Activated CD4-positive, alpha-beta T cell treated with anti-CD3 and anti-CD28 coated beads, Interleukin-2, amount 50 U/mL, for 24 hours (primary cell): ENCODE measurements at places on chromosomes 3 and 15.

DNA sequence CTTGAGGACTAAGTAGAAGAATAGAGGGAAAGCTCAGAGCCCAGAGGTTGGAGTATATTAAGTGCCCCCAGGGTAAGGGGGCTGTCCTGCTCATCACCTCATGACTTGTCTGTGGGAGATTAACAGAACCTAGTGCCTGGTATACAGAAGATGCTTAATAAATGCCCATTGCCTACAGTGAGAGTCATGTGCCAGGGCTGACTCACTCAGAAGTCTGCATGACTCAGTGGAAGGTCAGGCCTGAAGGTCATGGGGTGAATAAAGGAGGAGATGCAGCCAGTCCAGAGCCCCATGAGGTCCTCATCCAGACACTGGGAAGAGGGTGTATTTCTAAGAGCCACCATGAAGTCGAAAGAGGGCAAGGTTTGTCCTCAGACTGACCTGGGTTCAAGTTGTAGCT, 62.5 kb upstream of the TLE3 start:
- DNase-seq = no peak

- no peak for DNase-seq
These were observed 138.6 kb downstream of the GAP43 start for GRCh38 chr3:115761927-115762305.

DNA sequence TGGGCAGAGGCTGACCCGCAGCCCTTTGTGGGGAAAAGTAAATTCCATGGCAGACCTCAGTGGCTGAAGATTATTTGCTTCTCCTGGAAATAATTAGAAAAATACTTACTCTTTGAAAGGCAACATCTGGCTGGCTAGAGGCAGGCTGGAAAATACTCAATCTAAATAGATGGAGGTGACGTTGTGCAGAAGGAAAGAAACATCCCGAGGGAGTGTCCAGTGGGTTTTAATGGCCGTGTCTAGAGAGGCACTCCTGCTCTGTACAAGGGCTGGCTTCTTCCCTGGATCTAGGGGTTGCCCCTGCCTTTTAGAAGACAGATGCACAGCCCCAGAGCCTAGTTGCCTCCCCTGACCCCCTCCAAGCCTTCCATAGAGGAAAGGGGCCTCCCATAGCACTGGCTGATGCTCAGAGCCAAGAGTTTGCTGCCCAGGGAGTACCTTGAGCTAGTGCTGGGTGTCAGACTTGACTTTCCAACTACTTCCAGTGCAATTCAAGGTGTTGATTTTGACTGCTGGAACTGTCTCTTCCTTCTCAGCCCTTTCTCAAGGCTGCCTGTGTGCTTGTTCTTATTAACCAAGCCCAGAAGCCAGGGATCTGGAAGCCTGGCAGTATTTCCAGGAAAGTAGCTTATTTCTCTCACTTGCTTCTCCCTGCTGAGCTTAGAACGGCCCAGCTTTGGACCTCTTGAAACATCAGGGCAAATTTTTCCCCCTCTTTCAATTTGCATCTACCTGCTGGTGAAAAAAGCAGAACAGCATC, 27.4 kb downstream of the CGNL1 start:
- DNase-seq = no peak

DNA sequence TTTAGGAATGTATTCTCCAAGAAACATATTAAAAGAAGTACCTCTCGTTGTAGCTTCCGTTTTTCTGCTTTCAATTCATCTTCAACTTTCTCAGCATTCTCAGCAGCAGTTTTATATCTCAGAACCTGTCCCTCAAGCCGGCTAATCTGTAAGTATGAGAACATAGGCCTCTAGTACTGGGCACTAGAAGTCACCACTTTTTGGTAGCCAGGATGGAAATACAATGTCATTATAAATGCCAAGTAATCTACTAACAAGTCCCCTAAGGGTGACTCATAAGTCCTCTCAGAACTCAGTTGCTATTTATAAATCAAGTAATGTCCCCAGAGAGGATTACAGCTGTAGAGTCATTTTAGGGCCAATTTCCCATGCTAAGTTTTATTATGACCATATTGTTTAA, 61.1 kb downstream of the MLH1 start:
- DNase-seq = no peak

DNA sequence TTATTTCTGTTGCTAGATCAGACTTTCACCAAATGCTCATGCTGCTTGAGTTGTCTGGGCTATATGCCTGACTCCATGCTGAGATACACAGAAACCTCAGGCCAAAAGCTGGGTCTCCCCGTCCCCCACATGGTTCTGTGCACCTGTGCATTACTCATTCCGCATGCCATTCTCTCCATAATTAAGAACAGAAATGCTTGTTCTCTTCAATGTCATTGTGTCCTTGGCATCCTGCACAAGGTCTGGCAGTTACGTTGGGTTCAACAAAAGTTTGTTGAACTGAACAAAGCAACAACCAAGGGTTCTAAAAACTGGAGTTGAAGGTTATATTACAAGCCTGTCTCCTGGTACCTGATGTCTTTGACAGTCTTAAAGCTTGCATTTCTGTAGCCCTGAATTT, 177.5 kb downstream of the FNDC3B start:
- DNase-seq = no peak

GRCh38 chr3:31671976-31672375, 139.3 kb downstream of the STT3B start:
- no peak for DNase-seq

DNA sequence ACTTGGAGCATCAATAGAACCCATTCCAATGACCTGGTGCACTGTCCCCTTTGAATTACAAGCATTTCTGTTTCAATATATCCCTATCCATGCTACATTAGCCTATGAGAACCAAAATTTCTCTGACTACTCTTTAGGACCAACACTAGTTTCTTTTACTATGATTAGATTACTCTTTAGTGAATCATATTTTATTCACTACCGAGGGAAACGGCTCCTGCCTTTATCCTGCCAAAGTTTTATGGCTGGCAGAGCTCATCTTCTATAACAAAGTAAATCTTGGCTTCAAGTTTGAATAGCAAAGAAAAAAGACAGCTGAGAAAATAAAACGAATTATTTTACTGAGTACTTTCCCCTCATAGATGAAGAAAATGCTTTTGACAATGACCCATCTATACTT, 120.9 kb downstream of the SLC9A9 start:
- no peak for DNase-seq

GRCh38 chr3:154758109-154758868, 321.8 kb upstream of the MME start:
- DNase-seq = no peak

GRCh38 chr15:64014995-64015394, 31.3 kb downstream of the DAPK2 start:
- no peak for DNase-seq

DNA sequence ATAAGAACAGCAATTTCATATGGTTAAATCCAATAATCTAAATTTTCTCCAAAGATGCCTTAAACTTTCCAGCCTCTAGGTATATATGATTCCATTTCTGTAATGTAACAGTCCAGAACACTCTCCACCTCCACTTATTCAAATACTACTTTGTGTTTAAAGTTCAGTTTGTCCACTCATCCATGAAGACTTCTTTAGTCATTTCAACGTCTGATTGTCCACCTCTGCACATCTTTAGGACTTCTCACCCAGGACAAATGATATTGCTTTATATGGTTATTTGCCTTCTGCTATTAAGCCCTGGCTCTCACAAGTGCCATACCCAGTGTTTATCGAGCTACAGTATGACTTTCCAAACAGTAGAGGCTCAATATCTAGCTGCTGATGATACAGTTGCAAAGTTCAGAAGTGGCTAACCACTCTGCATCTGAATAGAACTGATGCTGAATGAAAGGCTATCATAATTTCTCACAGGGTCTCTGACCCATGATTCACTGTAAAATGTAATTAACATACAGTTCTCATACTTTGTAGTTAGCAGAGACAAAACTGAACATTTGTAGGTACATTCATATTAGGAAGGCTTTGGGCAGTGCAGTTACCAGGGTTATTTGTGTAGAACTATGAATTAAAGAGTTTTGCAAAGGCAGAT, 93.7 kb upstream of the MBNL1 start:
- DNase-seq = no peak

GRCh38 chr15:38746211-38746610, 181.6 kb upstream of the RASGRP1 start:
- DNase-seq = no peak

DNA sequence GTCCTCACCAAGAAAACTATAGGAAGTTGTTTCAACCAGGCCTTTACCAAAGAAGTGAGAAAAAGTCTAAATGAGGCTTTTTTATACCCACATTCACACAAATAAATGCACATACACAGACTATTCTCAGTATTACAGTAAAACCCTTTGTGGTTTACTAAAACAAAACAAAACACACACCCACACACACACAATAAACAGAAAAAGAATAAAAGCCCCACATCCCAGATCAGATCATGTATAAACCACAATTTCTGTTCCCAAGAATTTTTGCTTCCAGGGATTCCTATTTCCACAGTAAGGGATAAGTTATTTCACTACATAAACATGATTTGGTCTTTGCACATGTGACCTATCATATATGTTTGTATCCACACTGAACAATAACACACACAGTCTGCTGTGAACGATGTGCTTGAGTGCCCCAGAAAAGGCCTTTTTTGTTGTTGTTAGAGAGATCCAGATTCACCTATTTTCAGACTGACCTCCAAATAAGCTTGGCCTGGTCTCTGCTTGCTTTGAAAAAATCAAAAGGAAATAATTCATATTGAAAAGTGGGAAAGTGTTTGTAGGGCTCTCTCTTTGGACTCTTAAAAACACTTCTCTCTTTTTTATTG, 283.4 kb upstream of the ATP11B start:
- no peak for DNase-seq

GRCh38 chr3:37093481-37093880, 80.9 kb downstream of the LRRFIP2 start:
- DNase-seq = no peak

- no peak for DNase-seq
These were observed 22.4 kb upstream of the ARHGEF3 start for GRCh38 chr3:56823984-56824703.

- DNase-seq = no peak
These were observed 554.8 kb downstream of the NAALADL2 start for GRCh38 chr3:175413926-175414325.

GRCh38 chr3:20185331-20185678, 701 bp downstream of the SGO1 start:
- no peak for DNase-seq

DNA sequence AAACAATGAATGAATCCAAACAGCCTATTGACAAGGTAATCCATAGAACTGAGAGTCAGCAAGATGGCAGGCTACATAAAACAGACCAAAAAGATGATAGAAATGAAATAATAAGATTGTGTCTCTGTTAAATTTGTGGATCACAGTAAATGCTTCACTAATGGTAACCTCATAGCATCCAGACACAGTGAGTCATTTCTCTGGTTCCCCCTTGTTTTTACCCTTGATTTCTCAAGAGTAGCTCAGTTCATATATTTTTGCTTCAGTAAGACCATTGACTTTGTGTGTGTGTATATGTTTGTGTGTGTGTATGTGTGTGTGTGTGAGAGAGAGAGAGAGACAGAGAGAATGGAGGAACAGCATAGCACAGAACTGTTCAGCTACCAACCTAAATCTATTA, 546.9 kb downstream of the RBMS3 start:
- DNase-seq = no peak

GRCh38 chr15:67945951-67946700, 106.3 kb upstream of the RNU6-1 start:
- DNase-seq = no peak

DNA sequence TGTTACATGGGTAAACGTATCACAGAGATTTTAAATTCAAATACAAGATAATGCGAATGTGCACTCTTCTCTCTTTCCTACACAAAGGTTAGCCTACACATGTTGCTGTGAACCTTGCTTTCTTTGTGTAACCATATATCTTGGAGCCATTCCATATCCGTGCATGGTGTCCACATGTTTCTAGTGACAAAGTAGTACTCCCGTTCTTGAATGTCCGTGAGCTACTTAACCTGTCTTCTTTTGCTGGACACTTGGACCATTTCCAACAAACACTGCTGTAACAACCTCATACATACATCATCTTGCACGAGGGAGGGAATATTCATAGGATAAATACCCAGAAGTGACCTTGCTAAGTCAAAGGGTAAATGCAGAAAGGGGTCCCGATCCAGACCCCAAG, 75.0 kb downstream of the STRIT1 start:
- DNase-seq = no peak

- DNase-seq = no peak
These were observed 3.7 kb downstream of the ACVR2B start for GRCh38 chr3:38457111-38458003.

- no peak for DNase-seq
These were observed 414.9 kb downstream of the NAALADL2 start for GRCh38 chr3:175274056-175274455.

GRCh38 chr3:106288781-106289180, 420.0 kb upstream of the CBLB start:
- no peak for DNase-seq

- no peak for DNase-seq
These were observed 4.4 kb downstream of the CPLX3 start for GRCh38 chr15:74830868-74831267.

DNA sequence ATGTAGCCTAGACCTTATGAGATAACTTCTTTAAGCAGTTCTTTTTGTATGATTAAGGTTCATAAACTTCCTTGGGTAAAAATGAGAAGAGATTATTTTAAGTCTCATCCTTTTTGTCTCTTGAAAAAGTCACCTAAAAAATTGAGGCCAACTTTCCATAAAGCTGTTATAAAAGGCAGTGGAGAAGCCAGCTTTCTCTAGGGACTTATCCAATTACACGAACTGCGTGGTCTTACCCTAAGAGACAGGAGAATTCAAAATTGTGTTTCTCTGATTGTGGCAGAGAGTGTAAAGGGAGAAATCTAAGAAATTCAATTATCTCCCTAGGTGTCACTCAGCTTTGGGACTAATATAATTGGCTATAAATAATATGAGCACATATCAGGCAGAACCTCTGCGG, 262.0 kb downstream of the SHOX2 start:
- DNase-seq = no peak

- no peak for DNase-seq
These were observed 118.1 kb downstream of the ZNF621 start for GRCh38 chr3:40642812-40643211.

- no peak for DNase-seq
These were observed 856 bp downstream of the TMEM40 start for GRCh38 chr3:12758025-12758781.

GRCh38 chr3:155491696-155492095, 198.2 kb upstream of the STRIT1 start:
- DNase-seq = no peak

DNA sequence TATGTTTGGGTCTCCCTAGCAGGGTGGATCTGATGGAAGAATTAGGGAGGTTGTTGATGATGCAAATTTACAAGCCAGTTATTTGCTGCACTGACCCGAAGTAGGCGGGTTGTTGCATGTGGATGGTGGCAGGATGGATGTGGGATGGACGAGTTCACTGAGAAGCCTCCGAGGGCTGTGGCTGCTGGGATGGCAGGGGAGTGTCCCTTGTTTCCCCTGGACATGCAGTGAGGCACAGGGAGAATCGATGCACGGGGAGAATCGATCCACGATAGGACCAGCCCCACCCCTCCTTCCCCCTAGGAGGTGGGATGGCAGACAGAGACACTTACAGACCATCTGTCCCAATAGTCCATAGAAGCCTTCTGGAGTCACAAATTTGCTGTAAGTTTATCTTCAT, 31.0 kb upstream of the KLF13 start:
- no peak for DNase-seq

- DNase-seq = no peak
These were observed 184.6 kb upstream of the TRIM42 start for GRCh38 chr3:140493271-140493670.

- DNase-seq = no peak
These were observed 131.7 kb upstream of the PLXND1 start for GRCh38 chr3:129738172-129738571.
